ENCODE measurements at places on chromosomes 16 and 17. TPM values are rescaled to one million over a fixed set of nuclear protein-coding genes. Genes with fewer than 3 reads are reported as not detected.

KSR1 gene
- total RNA-seq, result 27.8 TPM

ATP1B2 gene
- total RNA-seq, result 14.3 TPM

TNFSF13 gene
- total RNA-seq, result 0.86 TPM

SLC4A1 gene
- total RNA-seq, result not detected

DUXB gene
- total RNA-seq, result not detected

PIPOX gene
- total RNA-seq, result 3.3 TPM

GRCh38 chr17:81648013-81648706 lies 8.2 kb downstream of the PDE6G start:
- H3K4me1 ChIP-seq, result peaks cover 5% of the 10 kb centered on the region
- DNase-seq, result no peak
- H3K27ac ChIP-seq, result no peak overlapping the region
- no peak overlapping the region for H3K4me3 ChIP-seq
- no peaks in the 10 kb centered on the region for H3K36me3 ChIP-seq

DNA sequence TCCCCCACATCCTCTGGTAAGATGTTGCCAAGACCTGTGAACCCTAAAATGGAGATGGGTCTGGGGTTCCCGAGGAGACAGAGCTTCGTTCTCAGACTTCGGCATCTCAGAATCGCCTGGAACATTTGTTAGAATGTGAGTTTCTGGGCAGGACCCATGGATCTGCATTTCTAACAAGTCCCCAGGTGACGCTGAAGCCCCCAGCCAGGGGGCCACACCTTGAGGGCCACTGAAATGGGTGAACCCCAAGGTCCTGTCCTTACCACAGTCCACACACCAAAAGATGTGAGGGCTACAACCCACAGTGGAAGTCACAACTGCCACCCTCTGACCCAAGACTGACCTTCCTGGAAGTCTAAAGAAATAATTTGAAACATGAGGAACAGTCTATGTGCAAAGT lies 14.0 kb downstream of the MPP3 start:
- no peaks in the 10 kb centered on the region for H3K27me3 ChIP-seq
- H3K36me3 ChIP-seq, result no peaks in the 10 kb centered on the region
- peaks cover 11% of the 10 kb centered on the region for H3K4me1 ChIP-seq
- no peak overlapping the region for H3K27ac ChIP-seq

- H3K27ac ChIP-seq, result no peak overlapping the region
- H3K27me3 ChIP-seq, result peaks cover 4% of the 10 kb centered on the region
- no peak overlapping the region for H3K4me3 ChIP-seq
- no peaks in the 10 kb centered on the region for H3K36me3 ChIP-seq
Observed at GRCh38 chr17:59427425-59427921, 96.0 kb downstream of the YPEL2 start.

DNA sequence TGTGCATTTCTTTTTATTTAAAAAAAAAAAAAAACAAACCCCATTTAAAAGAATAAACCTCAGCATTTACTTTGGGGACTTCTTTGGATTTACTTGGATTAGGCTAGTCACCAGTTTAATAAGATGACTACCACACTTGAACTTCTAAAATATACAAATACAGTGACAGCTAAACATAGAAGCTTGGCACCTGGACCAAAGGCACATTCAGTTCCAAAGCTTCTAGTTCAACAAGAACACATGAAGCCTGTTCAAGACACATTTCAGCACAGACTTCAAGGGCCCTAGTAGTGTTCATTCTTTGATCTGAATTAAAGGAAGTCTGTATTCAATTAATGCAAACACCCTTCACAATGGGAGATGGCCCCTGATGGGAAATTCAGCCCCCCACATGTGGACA lies 11.6 kb upstream of the ROGDI start:
- H3K4me1 ChIP-seq, result no peaks in the 10 kb centered on the region
- no peak for DNase-seq
- no peaks in the 10 kb centered on the region for H3K27me3 ChIP-seq
- no peak overlapping the region for H3K4me3 ChIP-seq
- H3K36me3 ChIP-seq, result peaks cover 13% of the 10 kb centered on the region

DNA sequence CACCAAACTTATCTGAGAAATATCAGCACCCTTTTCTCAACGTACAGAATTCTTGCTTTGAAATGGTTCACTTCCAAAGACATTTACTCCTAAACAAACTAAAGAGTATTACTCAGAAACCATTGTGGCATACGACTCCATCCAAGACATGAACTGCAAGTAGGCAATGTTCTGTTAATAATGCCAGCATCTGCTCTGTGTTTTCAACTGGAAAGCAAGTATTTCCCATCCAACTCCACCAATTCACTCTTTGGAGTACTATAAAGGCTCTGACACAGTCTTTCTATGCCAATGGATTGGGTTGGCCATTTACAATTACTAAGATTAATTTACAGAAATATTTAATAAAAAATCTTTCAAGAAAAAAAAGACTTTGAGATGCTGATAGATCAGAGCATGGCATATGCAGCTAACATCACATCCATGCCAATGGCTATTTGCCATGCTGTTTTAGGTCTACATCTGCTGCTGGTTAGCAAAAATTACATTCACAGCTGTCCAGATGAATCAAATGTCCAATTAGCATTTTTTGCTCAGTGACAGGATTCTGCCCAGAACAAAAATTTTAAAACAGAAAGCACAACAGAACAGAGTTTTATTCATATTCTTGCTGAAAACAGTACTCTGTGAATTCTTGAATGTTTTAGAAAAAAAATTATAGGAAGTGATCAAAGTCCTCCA lies 65.9 kb upstream of the HLF start:
- H3K36me3 ChIP-seq, result no peaks in the 10 kb centered on the region
- DNase-seq, result no peak
- no peaks in the 10 kb centered on the region for H3K4me1 ChIP-seq
- H3K4me3 ChIP-seq, result no peak overlapping the region
- no peak overlapping the region for H3K27ac ChIP-seq
- H3K27me3 ChIP-seq, result no peaks in the 10 kb centered on the region

DNA sequence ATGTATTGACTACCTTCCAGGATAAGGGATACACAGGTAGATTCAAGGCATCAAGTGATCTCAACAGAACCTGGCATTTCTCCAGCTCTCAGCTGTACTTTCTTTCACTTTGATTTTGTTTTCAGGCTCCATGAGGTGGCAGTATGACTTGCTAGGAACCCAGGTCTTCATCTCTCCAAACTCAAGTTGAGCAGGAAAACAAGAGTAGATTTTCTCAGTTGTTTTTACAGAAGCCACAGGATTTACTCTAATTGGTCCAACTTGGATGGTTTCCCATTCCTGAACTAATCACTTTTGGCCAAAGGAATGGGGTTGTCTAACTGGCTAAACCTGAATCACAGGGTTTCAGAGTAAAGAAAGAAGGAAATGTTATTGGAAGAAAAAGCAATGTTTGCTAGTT lies 146.6 kb downstream of the TRIM37 start:
- H3K27ac ChIP-seq, result no peak overlapping the region
- no peak for DNase-seq
- H3K4me3 ChIP-seq, result no peak overlapping the region
- H3K27me3 ChIP-seq, result no peaks in the 10 kb centered on the region
- peaks cover 9% of the 10 kb centered on the region for H3K4me1 ChIP-seq

DNA sequence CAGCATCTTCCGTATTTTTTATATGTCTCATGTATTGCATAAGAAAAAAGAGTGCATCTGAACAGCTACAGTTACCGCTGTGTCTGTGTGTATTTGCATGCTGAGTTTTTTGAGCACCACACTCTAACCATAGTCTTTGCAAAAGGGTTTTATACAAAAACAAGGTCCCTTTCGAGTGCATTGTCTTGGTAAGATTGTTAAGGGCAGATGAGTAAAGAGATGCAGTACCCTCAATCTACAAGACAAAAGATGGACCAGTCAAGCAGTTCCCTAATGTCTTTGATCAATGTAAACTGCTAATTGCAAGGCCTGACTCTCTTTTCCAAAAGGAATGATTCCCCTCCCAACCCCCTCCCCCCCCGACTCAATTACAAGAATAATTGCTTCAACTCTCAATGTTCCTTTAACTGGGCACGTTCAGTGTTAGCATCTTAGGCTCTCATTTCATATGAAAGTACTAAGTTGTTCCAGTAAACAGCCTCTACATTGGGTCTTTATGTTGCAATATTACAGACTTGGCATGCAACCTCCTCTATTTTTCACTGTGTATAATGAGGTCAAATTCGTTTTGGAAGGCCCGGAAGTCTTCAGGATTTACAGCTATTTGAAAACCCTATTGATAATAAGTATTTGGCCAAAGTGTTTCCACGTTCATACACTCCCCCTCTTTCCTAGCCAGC lies 471.4 kb upstream of the RBFOX1 start:
- H3K27me3 ChIP-seq, result peaks cover 56% of the 10 kb centered on the region
- DNase-seq, result no peak
- H3K4me1 ChIP-seq, result peaks cover 15% of the 10 kb centered on the region
- no peak overlapping the region for H3K4me3 ChIP-seq

DNA sequence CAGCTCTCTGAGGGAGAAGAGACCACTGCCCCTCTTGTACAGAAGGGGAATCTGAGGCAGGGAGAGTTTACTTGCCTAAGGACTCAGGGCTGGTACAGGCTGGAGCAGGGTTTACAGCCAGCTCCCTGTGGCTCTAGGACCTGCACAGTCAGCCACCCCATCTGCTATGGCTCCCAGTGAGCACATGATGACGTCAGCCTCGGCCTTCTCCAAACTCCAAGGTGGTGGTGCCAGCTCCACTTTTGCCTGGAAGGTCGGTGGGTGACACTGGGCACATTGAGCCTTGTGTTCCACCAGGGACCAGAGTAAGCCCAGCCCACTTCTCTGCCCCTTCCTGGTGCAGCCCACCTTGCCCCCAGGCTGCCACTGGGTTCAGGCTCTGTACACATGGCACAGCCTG lies 202.2 kb downstream of the ENGASE start:
- H3K4me1 ChIP-seq, result peaks cover 11% of the 10 kb centered on the region
- H3K4me3 ChIP-seq, result no peak overlapping the region
- DNase-seq, result no peak
- peaks cover 8% of the 10 kb centered on the region for H3K27me3 ChIP-seq
- H3K36me3 ChIP-seq, result no peaks in the 10 kb centered on the region

- H3K4me3 ChIP-seq, result no peak overlapping the region
- no peak for DNase-seq
- H3K27me3 ChIP-seq, result no peaks in the 10 kb centered on the region
- peaks cover 63% of the 10 kb centered on the region for H3K4me1 ChIP-seq
- no peak overlapping the region for H3K27ac ChIP-seq
Observed at GRCh38 chr17:57869617-57870282, 19.9 kb upstream of the MRPS23 start.

- H3K4me3 ChIP-seq, result no peak overlapping the region
- H3K36me3 ChIP-seq, result peaks cover 23% of the 10 kb centered on the region
- DNase-seq, result no peak
- H3K27ac ChIP-seq, result no peak overlapping the region
- H3K4me1 ChIP-seq, result peaks cover 5% of the 10 kb centered on the region
Observed at GRCh38 chr17:76397184-76397583, 12.8 kb downstream of the SPHK1 start.

DNA sequence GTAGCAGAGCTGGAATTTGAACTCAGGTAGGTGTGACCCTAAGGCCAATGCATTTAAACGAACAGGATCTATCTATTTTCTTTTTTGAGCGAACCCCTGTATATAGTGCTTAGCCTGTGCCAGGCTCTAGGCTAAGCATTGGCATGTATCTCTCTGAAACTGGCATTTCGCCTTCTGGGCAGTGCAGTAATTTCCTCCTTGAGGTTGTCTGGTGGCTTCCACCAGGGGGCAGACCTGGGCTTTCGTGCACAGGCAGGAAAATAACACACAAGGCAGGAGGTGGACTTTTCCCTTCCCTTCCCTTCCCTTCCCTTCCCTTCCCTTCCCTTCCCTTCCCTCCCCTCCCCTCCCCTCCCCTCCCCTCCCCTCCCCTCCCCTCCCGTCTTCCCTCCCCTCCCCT lies 34.4 kb upstream of the PRKCB start:
- H3K4me3 ChIP-seq, result no peak overlapping the region
- no peaks in the 10 kb centered on the region for H3K4me1 ChIP-seq
- peaks cover 21% of the 10 kb centered on the region for H3K27me3 ChIP-seq
- DNase-seq, result peak; percentile 70
- no peaks in the 10 kb centered on the region for H3K36me3 ChIP-seq
- H3K27ac ChIP-seq, result no peak overlapping the region

- no peaks in the 10 kb centered on the region for H3K36me3 ChIP-seq
- peaks cover 18% of the 10 kb centered on the region for H3K4me1 ChIP-seq
- DNase-seq, result peak; percentile 49
- no peak overlapping the region for H3K27ac ChIP-seq
- H3K4me3 ChIP-seq, result peak overlapping the region; percentile 94
Observed at GRCh38 chr17:9021992-9022572, 772 bp downstream of the NTN1 start.

- peak overlapping the region; percentile 83 for H3K27ac ChIP-seq
- no peaks in the 10 kb centered on the region for H3K27me3 ChIP-seq
- no peaks in the 10 kb centered on the region for H3K36me3 ChIP-seq
- DNase-seq, result no peak
Observed at GRCh38 chr17:43591779-43592562, 45.8 kb upstream of the ETV4 start.

DNA sequence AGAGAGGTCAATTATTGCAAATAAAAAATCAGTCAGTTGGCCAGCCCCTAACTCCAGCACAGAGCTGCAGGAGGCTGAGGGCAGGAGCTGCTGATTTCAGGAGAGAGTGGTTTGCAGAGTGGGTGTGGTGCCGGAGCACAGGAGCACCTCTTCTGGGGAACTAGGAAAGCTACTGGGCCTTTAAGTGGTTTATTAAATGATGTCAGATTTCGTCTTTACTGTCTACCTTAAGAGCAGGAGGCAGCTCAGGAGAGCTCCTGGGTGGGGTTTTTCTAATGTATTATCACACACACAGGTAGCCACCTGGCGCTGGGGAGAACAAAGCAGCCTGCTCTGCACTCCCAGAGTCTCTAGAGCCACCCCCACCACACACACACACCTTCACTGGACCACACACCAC lies 11.5 kb upstream of the HAS3 start:
- DNase-seq, result no peak
- no peak overlapping the region for H3K4me3 ChIP-seq
- no peaks in the 10 kb centered on the region for H3K27me3 ChIP-seq
- no peaks in the 10 kb centered on the region for H3K36me3 ChIP-seq
- H3K27ac ChIP-seq, result no peak overlapping the region
- H3K4me1 ChIP-seq, result peaks cover 7% of the 10 kb centered on the region

All from neural crest cell (in vitro differentiated cells).